ENCODE measurements at places on chromosomes 12 and 14.

DNA sequence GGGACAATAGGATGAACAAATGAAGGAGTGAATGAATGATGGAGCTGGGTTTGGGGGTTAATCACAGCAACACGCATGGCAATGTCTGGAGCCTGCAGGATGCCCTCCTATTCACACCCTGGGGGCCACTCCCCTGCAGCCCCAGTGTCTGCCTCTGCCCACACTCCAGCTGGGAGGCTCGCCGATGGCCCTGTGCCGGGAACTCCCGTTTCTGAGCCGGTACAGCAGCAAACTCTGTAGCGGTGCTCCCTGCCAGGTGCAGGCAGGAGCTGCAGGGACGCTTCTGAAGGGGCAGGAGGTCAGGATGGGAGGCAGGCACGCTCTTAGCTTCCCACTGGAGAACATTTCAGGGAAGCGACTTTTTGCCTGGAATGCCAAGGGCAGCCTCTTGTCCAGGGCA is 55.4 kb upstream of the NCOR2 start:
- no peak for DNase-seq

GRCh38 chr12:130983328-130984017 is 29.8 kb downstream of the ADGRD1 start:
- DNase-seq: no peak

DNA sequence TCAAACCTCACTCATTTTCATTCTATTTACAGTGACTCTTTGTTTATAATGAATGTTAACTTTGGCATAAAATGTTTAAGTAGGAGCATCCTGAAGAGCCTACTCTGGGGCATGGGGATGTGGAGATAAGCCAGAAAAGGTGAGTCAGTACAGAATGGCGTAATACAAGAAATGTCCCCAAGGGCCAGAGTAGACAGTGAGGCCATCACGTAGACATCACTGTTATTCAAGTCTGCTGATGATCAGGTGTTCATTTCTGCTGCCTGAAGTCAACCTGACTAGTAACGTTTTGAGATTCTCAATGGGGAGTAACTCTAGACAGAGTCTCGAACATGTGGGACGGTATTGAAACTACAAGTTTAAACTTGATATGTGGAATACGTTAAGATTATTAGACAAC is 47.6 kb upstream of the PKP2 start:
- no peak for DNase-seq

GRCh38 chr12:121279071-121279375 is 17.5 kb downstream of the CAMKK2 start:
- no peak for DNase-seq

DNA sequence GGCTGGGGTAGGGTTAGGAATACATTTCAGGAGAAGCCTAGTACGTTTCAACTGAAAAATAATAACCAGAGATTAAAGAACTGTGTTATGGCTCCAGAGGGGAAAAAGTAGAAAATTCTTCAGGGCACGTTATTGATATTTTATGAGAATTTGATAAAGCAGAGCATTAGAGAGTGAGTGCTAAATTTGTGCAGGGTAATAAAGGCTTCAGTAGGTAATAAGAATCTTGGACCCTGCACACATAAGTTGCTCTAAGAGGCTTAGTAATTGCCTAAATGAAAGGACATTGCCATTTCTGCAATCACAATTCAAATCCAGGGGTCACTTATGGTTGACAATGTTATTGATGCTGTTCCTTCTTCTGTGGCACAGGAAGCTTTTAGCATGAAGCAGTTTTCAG is 439.4 kb upstream of the DCN start:
- DNase-seq: no peak

GRCh38 chr14:90388437-90388836 is 8.4 kb upstream of the CALM1 start:
- DNase-seq: no peak

- DNase-seq: no peak
Observed at GRCh38 chr12:65667932-65668331, 156.4 kb upstream of the HMGA2 start.

DNA sequence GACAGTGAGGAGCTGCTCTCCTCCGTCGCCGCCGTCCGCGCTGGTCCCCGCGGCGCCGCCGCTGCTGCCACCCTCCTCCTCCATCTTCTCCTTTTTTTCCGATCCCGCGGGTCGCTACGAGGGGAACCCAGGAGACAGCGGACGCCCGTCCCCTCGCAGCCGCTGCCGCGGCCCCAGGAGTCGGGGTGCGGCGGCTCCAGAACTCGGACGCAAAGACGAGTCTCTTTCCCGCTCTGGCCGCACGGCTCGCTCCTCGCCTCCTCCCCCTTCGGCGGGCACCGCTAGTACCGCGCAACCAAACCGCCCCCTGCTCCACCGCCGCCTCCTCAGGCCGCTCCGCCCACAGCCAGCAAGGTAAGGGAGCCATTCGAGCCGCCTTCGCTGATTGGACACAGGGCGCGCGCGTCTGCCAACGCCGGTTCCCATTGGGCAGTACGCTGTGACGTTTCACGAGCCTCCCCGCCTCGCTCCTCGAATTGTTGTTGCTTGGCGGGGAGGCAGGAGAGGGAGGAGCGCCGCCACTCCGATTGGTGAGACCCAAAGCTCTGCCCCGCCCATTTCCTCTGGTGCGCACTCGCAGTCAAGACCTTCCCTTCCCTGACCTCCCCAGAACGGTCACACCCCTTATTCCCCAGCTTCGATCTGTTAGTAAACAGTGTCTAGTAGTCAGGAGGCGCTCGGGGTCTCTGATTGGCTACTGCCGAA is at the start of gene RPS6KA5:
Gene RPS6KA5 (minus strand): TSS at position 291 of the 705 bp plus-strand sequence. CDS start 207 bp downstream, at position 84.
- DNase-seq: peak; percentile 99

DNA sequence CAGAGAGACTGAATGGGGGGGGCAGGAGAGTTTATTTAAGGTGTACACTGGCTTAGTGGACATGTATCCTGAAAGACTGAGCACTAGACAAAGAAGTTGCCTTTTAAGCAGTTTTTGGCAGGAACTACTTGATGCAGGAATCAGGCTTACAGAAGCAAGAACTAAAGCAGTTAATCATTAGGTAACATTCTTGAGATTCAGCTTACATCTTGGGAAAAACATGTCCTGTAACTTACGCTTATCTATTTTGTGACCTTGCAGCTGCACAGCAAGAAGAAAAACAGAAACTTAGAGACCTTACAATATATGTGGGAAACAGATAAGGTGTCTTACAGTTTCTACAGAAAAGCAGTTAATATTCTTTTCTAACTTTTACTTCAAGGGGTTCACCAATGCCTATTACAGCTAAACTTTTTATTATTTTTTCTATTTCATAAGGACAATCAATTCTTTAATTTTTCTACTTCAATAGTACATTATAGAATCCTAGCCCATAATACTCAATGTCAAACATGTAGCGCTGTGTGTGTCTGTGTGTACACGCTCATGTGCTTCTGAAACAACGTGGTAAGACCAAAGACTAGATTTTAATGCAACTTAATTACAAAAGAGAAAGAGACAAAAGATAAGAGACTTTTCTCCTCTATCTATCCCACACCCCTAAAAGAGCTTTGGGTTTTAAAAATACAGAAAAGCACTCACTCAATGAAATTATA is 276.9 kb downstream of the PRKD1 start:
- DNase-seq: no peak

GRCh38 chr12:67148265-67148664 is 120.9 kb upstream of the CAND1 start:
- DNase-seq: no peak

GRCh38 chr14:50335389-50335788 is 23.3 kb downstream of the DMAC2L start:
- DNase-seq: peak; percentile 91

DNA sequence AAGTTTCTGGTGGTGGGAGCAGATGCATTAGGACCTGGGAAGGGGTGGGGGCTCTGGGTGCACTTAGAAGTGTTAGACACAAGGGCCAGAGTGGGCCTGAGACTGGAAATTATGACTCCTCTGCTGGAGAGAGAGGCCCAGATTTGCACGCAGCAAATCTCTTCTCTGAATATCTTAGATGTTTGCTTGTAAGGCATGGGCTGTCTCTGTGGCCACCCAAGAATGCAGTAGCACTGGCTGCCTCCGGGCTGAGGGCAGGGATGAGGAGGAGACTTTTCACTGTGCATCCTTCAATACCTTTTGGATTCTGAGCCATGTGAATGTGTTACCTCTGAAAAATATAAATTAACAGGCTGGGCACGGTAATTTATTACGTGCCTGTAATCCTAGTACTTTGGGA is 14.0 kb upstream of the RABGGTA start:
- no peak for DNase-seq

- DNase-seq: no peak
Observed at GRCh38 chr12:131363841-131364495, 346.9 kb upstream of the SFSWAP start.

GRCh38 chr12:90226211-90226610 is 517.6 kb upstream of the ATP2B1 start:
- DNase-seq: no peak

DNA sequence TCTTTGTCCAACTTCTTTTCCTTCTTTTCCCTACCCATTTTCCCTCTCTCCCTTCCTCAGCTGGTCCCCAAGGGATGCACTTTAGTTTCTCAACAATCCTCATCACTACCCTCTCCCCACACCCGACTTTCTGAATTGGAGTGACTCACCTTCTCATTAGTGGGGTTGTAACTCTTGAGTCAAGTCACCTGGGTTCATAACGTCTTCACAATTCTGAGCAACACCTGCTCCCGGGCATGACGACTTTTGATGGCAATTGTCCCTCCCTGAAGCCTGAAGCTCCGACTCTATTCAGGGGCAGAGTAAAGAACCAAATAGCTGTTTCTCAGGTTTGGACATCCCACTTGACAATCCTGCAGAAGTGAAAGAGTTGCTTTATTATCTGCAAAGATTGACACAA is 82.7 kb upstream of the OTX2 start:
- no peak for DNase-seq

- DNase-seq: no peak
Observed at GRCh38 chr14:70884595-70885342, 22.5 kb upstream of the PCNX1 start.

- no peak for DNase-seq
Observed at GRCh38 chr12:29207120-29207519, 58.0 kb downstream of the FAR2 start.

DNA sequence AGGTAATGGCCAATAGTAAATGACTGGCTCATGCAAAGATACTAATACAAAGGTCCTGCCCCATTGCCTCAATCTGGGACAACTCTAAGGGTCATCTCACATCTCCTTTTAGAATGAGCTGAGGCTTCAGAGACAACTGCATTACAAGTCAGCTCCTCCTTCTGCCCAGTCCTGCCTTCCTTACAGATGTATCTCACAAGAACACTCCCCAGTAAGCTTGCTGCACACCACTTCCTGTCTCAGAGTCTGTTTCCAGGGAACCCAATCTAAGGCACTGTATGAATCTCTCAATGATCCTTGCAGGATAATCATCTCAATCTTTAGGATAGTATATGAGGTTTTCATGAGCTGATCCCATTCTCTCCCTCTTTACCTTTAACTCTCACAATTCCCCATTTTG is 57.8 kb upstream of the ZDHHC17 start:
- no peak for DNase-seq

DNA sequence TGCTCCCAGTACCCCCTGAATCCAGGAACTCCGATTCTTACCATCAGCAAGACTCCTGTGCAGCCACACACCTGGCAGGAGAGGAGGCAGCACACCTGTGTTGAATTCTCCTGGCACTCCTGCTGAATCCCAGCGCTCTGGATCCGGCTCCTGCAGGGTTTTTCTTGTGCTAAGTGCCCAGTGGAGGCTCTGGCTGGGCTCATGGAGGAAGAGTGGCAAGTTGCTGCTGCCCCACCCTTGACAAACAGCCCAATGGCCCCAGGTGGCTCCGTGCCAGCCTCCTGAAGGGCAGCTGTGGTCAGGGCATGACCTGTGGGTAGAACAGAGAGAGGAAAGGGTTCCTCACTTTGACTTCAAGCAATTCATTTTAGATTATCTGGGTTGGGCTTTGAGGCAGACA is 20.0 kb downstream of the CRACR2A start:
- DNase-seq: no peak

DNA sequence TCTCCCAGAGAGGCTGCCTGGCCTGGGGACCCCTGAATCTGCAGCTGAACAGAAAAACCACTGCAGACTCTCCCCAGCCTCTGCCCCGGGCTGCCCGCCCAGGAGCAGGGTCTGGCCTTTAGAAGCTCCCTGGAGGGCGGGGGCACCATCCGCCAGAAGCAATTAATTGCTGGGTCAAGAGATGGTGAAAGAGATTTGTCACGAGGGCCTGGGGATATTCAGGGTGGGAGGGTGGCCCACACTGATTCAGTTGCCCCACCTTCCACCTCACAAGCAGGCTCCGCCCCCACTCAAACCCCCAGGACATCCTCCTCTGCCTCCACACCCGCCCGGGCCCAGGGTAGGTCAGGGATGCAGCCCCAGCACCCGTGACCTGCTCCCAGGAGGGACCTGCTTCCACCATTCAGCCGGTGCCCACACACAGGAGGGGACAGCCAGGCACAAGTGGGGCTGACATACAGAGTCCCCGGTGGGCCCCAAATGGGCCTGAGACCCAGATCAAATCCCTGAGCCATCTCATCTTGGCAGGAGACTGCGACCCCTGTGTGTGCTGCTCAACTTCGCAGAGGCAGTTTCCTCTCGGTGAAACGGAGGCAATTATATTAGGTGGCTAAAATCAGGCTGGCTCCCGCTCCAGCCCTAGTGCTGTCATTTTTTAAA is 23.0 kb downstream of the NCOR2 start:
- peak; percentile 98 for DNase-seq

DNA sequence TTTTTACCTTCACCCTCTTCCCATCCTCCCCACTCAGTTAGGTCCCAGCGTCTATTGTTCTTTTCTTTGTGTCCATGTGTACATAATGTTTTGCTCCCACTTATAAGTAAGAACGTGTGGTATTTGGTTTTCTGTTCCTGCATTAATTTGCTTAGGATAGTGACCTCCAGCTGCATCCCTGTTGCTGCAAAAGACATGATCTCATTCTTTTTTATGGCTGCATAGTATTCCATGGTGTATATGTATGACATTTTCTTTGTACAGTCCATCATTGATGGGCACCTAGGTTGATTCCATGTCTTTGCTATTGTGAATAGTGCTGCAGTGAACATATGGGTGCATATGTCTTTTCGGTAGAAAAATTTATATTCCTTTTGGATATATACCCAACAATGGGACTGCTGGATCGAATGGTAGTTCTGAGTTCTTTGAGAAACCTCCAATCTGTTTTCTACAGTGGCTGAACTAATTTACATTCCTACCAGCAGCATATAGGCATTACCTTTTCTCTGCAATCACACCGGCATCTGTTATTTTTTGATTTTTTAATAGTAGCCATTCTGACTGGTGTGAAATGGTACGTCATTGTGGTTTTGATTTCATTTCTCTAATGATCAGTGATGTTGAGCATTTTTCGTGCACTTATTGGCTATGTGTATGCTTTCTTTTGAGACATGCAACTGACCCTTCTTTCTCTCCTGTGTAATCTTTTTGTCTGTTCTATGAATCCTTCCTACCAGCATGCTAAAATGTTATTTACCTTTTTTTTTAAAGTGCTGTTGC is 279.7 kb upstream of the AMIGO2 start:
- DNase-seq: no peak
